ENCODE measurements at places on chromosomes 7 and 10. TPM values are rescaled to one million over a fixed set of nuclear protein-coding genes. Genes with fewer than 3 reads are reported as not detected.

- no peak for DNase-seq
These were observed 48.6 kb downstream of the MCU start for GRCh38 chr10:72740528-72740927.

DNA sequence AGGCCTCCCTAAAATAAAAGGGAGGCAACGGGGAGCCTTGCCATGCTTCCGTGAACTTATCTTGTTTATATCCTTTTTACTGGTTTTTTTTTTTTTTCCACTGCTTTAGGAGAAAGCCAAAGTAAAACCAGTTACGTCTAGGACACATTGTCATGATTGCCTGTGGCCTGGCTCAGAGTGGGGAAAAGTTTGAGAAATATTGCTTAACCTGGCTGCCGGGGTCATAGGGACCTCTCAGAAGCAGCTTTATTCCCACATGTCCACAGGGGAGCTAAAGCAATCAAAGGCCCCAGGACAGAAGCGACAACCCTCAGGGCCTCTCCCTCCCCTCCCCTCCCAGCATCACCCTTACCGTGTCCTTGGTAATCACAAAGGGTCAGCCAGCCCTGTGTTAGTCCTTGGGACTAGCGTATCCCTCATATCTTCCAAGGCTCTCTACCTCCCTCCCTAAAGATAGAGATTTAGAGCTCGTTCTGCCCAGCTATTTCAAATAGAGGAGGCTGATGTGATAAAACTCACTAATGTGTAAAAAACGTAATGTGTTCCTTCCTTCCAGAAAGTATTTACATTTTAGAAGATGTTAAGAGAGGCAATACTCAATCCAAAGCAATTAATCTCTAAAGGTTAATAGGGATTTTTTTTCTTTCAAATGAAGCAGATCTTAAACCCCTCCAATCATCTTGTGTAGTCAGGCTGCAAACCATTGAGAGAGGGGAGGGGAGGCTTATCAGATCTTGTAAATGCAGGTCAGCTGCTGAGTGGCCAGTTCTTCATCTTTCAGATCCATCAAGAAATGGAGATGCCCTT, 64.8 kb upstream of the PRKAR2B start:
- DNase-seq = no peak

DNA sequence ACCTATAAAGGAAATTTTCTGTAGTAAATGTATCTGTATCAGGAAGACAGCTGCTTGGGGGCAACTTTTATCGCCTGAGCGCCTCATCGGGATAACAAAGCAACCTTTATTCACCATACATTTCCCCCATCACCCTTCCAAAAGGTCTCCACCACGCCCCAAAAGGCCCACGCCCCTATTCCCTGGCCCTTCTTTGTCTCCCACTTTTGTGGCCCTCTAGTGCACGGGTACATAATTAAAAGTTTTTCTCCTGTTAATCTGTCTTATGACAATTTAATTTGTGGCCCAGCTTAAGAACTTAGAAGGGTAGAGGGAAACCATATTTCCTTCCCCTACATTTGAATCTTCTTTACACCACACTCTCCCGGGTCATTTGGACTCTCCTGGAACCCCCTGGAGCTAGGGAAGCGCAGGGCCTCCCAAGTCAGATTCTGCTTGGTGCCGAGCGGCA, 625 bp downstream of the RP9 start:
- DNase-seq = peak; percentile 49

The GPR26 gene
- not detected for total RNA-seq

The DUSP5 gene
- 69.6 TPM for total RNA-seq

DNA sequence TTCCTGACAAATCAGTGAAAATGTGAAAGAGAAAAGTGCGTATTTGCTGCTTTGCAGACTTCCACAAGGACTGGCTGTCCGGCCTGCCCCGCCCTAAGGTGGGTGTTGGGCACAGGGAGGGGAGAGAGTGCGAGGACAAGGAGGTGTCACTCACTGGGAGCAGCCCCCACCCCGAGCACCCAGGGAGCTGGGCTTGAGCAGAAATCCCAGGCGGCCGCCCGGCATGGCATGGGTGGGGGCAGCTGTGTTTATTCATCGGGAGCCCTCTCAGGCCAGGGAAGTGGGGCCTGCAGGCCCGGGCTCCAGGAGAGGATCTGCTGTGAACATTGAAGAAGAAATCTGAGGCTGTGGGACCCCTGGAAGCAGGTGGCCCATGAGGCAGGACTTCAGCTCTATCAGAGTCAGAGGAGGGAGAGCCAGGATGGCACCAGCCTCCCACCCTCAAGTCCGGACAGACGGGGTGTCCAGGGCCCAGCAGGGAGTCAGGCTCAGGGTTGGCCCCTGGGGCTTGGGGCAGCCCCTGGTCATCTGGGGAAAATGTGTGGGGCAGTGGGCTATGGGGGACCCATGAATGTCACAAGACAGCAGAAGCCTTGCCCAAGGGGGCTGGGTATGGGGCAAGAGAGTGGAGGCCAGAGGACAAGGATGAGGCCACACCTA, 164.4 kb upstream of the PPP2R2D start:
- DNase-seq = no peak

DNA sequence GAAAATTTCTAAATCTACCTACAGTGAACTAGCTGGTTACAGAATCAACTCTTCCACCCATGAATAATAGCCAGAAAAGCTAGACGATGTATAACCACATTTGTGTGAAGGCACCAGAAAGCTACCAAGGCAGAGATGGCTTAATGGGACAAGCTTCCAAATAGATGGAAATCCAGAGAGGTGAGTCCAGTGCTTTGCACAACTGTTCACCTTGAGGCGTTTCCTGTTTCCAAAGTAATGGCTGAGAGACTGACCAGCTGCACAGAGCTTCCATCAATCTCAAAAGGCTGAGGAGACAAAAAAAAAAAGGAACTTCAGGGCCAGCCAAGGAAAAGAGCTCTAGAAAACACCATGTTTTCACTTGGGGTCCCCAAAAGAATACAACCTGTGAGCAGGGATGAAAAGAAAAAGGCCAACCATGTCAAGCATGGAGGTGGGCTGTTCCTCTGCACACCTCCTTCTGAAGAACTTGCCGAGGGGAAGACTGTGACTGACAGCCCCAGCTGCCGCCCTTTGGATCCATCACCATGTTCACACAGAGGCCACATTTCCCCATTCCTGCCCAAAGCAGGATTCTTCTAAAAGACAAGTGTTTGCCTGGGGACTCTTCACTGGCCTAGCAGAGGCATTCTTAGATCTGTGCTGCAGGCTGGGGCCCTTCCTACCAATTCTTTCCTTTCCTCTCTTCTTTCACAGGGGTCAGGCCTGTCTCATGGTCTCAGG, 72.9 kb downstream of the ARHGAP21 start:
- DNase-seq = no peak

GRCh38 chr7:42580061-42580460, 331.8 kb downstream of the C7orf25 start:
- no peak for DNase-seq

The PPP1R3C gene
- not detected for total RNA-seq

GRCh38 chr7:20991544-20991943, 204.9 kb upstream of the SP8 start:
- no peak for DNase-seq

DNA sequence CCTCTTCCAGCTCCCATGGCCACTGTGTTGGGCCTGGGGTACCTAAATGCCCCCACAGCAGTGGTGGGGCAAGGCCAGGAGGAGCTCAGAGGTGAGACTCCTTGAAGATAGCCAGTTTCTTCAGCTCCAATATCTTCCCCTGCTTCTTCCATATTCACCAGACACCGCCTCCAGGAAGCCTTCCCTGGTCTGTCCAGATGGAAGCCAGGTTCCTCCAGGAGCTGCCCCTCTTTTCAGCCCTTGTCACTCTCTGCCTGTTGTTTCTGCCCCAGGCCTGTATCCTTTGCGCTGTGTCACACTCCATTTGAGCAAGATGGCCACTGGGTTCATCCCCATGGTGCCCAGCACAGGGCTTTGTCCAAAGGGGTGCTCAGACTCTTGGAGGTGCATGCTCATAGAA, 127.7 kb downstream of the MYL10 start:
- DNase-seq = no peak

GRCh38 chr7:113176836-113177235, 58.5 kb upstream of the SMIM30 start:
- no peak for DNase-seq

DNA sequence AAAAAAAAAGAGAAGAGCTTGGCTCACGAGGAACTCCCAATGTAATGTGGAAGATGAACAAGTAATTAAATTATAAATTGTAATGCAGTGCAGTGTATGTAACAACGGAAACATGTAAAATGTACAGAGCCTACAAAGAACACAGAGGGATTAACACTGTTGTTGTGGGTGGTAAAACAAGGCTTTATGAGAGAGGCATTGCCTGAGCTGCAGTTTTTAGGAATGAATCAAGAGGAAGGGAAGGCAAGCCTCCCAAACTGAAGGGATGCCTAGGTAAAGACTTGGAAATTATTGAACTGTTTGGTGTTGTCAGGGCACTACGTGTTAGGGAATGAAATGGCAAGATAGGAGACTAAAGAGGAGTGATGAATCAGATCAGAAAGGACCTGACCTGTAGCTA, 213.7 kb downstream of the HTR7 start:
- no peak for DNase-seq

- no peak for DNase-seq
These were observed 138.9 kb upstream of the CDK13 start for GRCh38 chr7:39811161-39811614.

- peak; percentile 55 for DNase-seq
These were observed at the start of gene RNLS for GRCh38 chr10:88582806-88583583. TSS of gene RNLS (minus strand) at chr10:88583318.

DNA sequence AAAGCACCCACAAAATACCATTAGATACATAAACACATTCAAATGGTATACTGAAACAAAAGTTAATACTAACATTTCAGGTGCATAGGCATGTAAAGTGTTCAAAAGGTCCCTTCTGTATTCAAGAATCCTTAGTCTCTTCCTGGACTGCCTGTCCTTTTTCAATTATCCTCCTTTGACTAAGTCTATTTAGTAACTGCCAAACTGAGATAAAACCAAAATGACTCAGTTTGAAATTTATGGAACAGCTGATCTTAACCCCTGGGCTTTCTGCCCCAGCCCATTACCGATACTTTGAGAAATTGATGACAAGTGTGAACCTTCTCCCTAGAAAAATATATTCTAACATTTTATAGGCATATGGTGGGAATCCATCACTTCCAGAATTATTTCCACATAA, 5.4 kb downstream of the EPC1 start:
- DNase-seq = no peak

DNA sequence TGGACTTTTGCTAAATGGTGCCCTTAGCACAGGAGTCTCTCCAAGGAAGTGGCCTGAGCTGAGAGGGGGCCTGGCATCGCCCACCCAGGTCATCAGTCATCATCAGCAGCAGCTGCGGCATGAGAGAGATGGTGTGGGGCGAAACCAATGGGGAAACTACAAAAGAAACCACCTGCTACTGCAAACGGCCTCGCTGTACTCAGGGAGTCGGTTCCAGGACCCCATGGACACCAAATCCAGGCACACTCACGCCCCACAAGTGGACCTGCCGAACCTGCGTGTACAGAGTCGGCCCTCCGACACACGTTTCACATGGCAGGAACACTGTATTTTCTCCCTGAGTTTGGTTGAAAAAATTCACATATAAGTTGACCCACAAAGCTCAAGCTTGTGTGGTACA, 37.8 kb downstream of the DIP2C start:
- no peak for DNase-seq

DNA sequence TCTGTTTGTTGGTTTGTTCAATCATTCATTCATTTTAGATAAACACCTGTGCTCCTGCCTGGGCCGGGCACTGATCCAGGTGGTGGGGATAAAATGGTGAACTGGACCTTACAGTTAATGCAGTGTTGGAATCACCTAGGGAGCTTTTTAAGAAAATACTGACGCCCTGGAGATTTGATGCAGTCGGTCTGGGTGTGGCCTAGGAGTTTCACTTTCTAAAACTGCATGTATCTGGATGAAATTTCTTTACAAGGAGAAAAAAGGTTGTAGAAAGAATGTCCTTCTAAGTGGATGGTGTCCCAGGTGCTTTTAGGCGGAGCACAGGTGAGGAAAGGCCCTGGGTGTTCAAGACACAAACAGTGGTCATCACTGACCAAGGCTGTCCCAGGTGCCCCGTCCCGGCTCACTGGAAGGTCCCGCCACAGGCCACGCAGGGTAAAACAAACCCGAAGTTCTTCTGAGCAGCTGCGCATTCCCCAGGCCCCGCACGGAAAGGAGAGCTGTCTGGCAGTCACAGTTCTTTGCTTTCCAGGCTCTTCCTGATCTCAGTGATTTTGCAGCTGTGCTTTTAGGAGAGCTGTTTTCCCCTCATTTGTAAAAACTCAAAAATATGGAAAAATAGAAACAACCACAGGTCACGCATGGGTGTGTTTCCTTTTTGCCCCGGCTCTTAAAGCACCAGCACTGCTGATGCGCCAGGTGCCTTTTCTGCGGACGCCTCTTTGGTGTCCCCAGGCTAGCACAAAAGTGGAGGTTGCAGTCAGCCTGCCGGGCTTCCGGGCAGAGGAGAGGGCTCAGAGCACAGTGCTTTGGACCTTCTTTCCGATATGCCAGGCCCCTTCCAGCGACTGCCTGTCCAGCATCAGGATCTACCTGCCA, 161.9 kb downstream of the GRK5 start:
- no peak for DNase-seq

GRCh38 chr10:86344281-86344680, 22.3 kb downstream of the GRID1 start:
- DNase-seq = no peak

The TDRD1 gene
- 0.08 TPM for total RNA-seq

- DNase-seq = no peak
These were observed 385.0 kb downstream of the NXPH1 start for GRCh38 chr7:8818406-8818805.

DNA sequence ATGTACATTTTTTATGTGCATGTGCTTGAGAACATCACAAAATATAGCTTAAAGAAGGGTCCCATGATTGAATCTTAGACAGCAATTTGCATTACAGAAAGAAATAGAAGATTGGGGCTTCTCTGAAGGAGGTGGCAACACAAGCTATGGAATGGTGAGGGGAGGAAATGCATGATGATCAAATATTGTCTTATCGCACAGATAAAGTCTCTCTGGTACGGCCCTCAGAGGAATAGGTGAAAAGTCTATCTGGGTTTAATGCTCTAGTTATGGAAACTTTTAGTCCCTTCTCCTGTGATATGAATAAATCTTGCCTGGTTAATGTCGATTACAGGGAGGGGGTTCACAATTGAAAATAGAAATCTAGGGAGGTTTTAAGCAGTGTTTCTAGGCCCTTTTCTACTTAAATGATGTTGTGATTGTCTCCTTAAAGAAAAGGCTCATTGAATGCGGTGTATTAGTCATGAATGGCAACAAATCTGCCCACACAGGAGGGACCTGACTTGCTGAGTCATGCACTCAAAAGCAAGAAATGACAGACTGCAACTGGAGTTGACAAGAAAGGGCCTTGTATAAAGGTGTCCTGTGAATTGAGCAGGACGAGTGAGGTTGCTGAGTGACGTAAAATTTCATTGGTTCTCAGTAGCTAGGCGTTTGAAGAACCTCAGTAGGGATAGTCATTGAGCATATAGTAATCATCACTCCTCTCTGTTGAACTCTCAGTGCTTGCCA, 133.4 kb upstream of the CSTF2T start:
- DNase-seq = no peak
